Omental fat pad (tissue), 4 donors: ENCODE measurements at places on chromosomes 5 and 9. TPM values are rescaled to one million over a fixed set of nuclear protein-coding genes. Genes with fewer than 3 reads are reported as not detected.
A peak's percentile ranks its signal among the peaks of the same experiment; 100 is the strongest.

The DRD1 gene
- total RNA-seq, result 0.96 TPM

The ORM2 gene
- total RNA-seq, result not detected

DNA sequence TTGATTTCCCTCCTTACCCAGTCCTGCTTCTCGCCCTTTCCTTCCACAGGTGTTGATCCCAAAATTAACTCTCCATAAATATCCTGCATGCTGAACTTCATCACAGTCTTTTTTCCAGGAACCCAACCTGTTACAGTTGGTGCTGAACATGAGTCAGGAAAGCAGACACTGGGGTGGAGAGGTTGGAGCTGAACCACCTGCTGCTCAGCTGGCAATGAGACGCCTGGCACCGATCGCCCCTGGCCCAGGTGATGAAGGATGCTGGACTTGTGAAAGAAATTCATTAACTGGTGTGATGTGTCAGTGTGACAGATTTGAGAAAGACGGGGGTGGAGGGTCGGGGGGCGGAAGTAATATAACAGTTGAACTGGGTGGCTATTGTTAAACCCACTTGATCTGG lies 30.6 kb downstream of the CPLX2 start:
- no peak for DNase-seq

DNA sequence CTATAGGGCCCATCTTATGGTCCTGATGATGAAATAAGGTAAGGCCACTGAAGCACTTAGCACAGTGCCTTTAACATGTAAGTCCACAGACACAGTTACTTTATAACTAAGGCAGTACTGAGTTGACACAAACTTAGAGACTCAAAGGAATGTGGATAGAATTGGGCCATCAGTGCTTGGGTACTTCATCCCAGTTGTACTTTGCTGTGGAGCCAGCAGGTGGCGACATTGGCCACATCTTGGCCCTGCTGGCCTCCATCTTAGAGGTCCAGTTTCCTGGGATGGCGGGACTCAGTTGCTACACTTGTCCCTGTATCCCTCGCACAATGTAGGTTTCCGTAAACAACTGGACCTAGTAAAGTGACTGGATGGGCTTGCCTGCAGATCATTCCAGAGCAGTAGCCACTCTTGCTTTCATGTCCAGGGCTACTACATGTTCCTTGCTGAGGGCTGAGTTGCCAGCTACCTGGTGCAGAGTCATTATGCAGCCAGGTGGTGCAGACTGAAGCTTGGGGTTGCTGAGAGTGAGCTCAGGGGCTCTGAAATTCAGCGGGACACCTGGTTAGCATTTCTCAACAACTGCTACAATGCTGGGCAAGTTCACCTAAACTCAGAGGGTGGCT lies 10.6 kb downstream of the MTAP start:
- DNase-seq, result peak; percentile 49

GRCh38 chr5:170443624-170444023 lies 54.5 kb upstream of the KCNMB1 start:
- DNase-seq, result no peak

DNA sequence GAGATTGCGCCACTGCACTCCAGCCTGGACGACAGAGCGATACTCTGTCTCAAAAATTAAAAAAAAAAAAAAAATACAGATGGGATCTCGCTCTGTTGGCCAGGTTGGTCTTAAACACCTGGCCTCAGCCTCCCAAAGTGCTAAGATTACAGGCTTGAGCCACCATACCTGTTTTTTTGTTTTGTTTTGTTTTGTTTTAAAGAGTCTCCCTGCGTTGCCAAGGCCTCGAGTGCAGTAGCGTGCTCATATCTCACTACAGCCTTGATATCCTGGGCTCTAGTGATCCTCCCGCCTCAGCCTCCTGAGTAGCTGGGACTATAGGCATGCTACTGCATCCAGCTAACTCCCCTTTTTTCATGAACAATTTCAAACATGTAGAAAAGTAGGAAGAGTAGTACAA lies 7.2 kb downstream of the ATP6V0E1 start:
- no peak for DNase-seq

GRCh38 chr9:20783057-20784038 lies 99.3 kb downstream of the FOCAD start:
- DNase-seq, result no peak

DNA sequence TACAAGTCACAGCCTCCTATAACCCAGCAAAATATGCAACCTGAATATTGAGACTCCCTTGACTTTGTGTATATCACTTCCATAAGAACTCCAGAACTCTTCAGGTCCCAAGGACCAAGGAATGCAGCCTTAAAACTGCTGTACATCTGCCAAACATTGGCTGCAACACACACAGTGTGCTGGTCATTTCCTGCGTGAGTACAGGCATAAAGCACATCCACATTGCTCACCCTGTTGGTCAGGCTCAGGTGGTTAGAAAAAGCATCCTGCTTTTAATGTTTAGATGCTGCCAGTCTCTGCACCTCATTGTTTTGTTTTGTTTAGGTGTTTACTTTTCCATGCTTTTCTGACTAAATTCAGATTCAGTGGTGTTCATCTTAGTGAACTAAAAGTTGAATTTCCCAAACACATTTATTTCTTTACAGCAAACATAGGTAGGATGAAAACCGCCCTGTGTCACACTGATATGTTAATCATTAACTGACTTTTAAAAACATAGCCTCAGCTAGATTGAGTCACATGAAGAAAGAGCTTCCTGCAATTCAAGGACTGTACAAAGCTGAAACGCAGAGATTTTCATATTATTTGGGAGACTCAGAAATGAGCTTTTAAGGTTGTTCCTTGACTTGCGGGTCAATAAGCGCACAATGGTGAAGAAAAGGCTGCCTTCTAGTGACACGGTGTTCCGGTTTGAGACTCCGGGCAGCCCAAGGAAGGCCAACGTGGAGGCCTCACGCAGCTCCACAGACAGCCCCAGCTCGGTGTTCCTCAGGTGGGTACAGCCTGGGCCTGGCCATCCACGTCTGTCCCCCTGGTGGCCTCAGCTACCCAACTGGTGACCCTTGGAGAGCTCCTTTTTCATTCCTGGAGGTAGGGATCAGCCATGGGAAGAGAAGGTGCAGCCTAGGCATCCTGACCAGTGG lies 52.2 kb upstream of the GRAMD2B start:
- DNase-seq, result no peak

- no peak for DNase-seq
These were observed at the start of gene ZNF618 for GRCh38 chr9:113876151-113876992. Gene ZNF618, plus strand, starts transcription at chr9:113876309. Its CDS starts 72 bp downstream, at chr9:113876381.

- no peak for DNase-seq
These were observed 17.8 kb upstream of the C9orf72 start for GRCh38 chr9:27591093-27591492.

DNA sequence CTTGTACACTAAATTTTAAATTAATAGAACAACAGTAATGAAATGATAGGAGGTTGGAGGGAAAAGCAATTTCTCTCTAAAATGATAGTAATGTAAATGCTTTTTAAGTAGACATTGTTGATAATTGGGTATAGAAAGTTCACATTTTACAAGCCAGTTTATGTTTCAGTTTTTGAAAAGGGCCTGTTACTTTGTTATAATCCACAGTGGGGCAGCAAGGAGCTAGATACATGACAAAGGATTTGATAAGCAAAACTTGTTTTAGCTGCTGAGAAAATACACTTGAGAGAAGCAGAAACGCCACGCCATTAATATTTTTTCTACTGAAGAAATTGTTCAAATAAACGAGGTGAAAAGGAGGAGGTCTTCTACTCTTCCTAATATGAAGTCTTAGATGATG lies 30.2 kb downstream of the SREK1 start:
- no peak for DNase-seq

- no peak for DNase-seq
These were observed 22.6 kb upstream of the IQGAP2 start for GRCh38 chr5:76380346-76381066.

DNA sequence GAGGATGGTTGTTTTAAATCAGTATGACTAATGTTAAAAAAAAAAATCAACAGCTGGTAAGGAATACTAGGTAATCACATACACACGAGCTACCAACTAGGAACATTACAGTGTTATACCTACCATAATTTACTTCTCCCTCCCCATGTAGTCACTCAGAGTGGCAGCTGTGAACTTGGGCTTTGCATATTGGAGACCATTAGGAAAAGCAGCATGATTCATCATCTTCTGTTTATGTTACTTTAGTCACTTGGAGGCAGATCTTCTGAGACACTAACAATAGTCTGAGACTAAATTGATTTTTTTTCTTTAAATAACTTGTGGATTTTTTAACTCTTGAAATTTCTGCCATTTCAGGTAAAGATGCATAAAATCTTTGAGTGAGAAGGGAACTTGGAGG lies 141.5 kb upstream of the NR4A3 start:
- no peak for DNase-seq

GRCh38 chr5:118441956-118442355 lies 546.4 kb downstream of the DTWD2 start:
- no peak for DNase-seq

DNA sequence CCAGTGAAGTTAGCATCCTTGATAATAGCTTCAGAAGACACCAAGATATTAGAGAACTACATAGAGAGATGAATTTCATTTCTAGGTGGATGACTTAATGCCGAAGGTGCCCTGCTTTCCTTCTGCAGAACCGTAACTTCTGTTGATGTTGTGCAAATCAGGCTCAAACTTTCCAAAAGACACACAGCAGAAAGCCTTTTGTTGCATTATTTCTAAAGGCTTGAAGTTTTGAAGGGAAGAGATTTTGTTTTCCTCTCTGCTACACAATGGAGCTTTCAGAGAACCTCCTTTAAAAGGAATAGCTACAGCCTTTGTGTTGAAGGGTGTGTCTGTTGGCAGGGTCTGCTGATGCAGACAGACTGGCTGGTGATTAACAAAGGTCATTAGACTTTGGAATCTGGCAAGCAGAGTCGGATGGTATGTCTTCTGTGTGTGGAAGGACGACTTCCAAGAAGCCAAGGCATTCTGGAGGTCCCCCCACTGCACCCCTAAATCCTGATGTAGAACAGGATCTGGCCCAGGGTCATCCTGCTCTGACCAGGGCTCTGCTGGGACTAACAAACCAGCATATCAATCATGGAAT lies 57.8 kb downstream of the ZNF462 start:
- no peak for DNase-seq

DNA sequence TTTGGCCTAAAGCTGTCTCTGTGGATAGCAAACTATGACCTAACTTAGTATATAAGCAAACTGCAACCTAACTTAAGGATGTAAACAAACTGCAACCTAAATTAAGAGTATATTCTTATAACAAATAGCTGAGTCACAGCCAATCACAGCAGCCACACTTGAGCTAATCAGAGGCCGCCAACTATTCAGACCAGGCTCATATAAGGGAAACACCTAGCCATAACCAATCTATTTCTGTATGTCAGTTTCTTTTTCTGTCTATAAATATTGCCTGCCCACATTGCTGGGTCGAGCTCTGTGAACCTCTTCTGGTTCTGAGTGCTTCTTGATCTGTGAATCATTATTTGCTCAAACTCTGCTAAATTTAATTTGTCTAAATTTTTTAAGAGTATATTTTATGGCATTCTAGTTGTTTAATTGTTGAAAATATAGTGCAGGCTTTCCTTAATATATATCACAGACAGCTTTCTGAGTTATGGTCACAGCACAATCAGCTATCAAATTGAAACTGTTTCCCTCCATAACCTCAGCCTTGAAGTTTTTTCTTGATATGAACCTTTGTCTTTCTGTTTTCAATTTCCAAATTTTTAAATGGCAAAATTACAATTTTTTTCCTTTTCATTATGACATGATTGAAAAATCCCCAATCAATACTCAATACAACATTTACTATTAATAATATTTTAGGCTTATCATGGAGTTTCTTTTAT lies 327.1 kb upstream of the NUDT12 start:
- no peak for DNase-seq

DNA sequence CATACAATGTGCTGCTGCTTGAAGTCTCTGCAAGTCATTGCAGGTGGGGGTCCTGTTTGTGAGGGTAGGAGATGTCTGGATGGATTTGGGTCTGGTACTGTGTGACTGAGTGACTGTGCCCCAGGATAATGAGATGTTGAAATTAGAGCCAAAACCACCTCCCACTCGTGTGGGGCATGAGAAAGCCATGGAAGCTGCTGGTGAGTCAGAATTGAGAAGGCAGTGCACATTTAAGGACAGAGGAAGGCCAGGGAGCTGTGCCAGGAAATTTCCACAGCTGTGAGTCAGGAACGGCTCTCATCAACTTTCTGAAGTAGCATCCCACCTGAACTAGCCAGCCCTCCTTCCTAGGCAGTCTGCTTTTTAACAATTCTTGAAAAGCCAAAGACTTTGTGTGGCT lies 229.8 kb downstream of the DRD1 start:
- peak; percentile 32 for DNase-seq

DNA sequence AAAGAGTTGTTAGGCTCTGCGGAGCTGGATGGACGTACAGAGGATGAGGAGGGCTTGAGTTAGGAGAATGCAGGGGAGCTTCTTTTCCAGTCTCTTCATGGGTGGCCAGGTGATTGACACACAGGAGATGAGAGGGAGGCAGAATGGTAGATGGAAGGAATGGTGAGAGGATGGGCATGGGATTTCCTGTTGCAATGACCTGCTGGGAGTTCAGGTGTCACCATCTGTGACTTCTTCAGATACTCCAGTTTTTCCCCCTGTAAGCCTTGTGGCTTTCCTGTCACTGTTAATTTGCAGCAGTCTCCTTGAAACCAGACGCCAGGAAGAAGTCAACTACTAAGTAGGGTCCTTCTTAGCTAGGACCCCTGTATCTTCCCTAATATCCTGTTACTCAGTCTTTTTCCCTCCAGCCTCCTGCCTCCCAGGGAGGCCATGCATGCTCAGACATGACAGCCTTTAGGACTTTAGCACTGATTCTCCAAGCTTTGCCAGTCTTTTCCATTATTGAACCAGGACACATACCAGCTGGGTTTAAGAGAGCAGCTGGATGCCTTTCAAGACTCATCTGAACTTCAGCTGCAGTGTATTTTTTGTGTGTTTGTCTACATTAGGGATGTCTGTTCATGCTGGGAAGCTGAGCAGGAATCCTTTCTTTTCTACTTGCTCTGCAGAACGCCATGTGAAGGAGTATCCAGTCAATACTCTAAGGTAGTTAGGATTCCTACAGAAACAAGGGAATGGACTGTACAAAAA lies 67.2 kb upstream of the CD180 start:
- DNase-seq, result no peak

DNA sequence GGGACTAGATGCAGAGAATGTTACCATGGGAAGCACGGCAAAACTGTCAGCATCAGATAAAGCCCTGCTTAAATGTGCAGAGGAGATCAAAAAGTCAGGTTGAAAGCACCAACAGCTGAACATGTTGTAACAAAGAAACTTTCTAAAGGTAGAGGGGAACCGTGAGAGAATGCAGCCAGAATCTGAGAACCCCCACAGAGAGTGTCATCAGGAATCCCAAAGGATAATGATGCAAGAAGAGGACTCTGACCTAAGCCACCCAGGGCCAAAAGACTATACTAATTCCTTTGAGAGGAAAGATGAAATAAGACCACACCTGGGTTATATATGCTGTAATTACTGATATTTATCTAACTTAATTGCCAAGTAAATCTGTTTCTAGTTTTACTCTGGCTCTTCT lies 116.6 kb downstream of the PCSK1 start:
- no peak for DNase-seq

GRCh38 chr5:150302301-150303069 lies at the start of gene ARSI:
Gene ARSI, minus strand, starts transcription at chr5:150302905. Its CDS starts 532 bp downstream, at chr5:150302373.
- DNase-seq, result no peak

DNA sequence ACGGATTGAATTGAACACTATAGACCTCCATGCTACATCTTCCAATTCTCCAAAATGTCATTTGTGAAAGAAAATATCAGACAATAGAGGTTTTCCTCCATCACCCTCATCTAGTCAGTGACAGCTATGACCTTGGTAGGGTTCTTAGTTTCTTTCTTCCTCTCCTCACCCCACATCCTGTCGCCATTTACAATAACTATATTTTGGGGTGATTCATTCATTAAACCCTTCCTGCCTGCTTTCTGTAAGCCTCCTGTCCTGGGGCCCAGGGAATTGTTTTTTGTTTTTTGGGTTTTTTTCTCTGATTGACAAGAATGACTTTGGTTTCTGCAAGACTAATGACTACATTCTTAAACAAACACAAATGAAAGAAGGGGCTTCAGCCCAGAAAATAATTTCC lies 82.6 kb downstream of the PRELID2 start:
- no peak for DNase-seq
